ENCODE measurements at places on chromosomes 3 and 15.
A peak's percentile ranks its signal among the peaks of the same experiment; 100 is the strongest.

DNA sequence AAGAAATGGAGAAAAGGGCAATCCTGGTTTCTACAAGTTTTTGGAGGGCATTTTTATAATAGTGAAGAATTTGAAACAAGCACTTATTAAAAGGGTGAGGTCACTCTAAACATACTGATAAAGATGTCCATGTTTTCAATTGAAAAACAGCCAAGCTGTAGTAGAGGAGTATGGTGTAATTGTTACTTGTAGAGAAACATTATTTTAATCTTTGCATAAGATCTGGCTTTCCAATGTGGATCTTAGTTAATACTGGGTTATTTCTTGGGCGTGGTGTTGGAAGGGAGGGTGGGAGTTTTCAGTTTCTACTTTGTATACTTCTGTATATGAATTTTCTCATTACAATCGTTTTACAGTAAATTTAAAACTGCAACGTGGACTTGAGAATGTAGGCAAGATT is 22.8 kb downstream of the MORF4L1 start:
- H3K27ac ChIP-seq, result no peak overlapping the region
- H3K36me3 ChIP-seq, result peaks cover 80% of the 10 kb centered on the region
- no peak overlapping the region for H3K4me3 ChIP-seq
- no peak for DNase-seq
- H3K27me3 ChIP-seq, result no peaks in the 10 kb centered on the region

DNA sequence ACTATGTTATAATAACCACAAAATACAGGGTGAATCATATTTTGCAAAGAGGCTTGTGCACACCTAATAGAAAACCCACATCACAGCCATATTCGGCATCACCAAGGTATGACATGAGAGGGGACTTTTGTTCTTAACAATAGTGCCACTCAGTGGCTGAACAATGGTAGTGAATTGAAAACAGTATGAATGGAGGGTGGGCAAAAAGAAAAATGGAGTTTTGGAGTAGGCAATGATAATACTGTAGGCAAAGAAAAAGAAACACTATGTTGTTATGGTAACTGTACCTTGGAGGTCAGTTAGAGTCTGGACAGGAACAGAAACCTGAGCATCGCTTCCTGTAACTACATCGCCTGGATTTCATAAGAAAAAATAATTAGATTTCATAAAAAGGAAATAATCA is 348.6 kb downstream of the PLCL2 start:
- H3K36me3 ChIP-seq, result 0 out of 3 replicates have a peak, but pooled peaks cover 9% of the 10 kb centered on the region
- no peak overlapping the region for H3K4me3 ChIP-seq
- H3K27me3 ChIP-seq, result no peaks in the 10 kb centered on the region
- H3K4me1 ChIP-seq, result peaks cover 26% of the 10 kb centered on the region

- no peaks in the 10 kb centered on the region for H3K27me3 ChIP-seq
- H3K4me3 ChIP-seq, result no peak overlapping the region
- H3K36me3 ChIP-seq, result no peaks in the 10 kb centered on the region
- no peak overlapping the region for H3K27ac ChIP-seq
Measured at GRCh38 chr15:30038667-30039523, 43.9 kb upstream of the GOLGA8J start.

GRCh38 chr3:37229740-37230139 is 55.4 kb upstream of the LRRFIP2 start:
- no peaks in the 10 kb centered on the region for H3K36me3 ChIP-seq
- peak overlapping the region; percentile 75 for H3K27ac ChIP-seq
- H3K4me3 ChIP-seq, result peak overlapping the region; percentile 17
- no peaks in the 10 kb centered on the region for H3K27me3 ChIP-seq
- DNase-seq, result peak; percentile 72
- H3K4me1 ChIP-seq, result peaks cover 61% of the 10 kb centered on the region

DNA sequence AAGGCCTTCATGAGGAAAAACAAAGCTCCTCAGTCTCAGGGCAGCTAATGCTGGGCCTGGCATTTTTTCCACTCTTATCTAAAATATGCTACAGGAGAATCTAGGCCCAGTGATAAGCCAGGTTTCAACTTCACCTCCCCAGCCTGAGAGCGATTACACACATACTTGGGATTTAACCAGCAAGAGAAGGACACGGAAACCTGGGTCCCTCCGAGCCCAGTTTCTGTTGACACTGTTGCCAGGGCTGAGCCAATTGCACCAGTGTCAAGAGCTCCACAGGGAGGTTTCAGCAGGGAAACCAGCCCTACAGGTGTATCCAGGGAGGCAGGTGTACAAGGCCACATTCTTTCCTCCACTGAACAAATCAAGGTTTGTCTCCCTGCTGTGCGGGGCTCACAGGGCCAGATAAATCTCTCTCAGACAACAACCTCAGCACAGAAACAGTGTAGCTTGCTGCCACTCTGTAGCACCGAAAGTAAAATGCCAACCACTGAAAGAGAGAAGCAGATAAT is 85.4 kb downstream of the MAGI1 start:
- peak overlapping the region; percentile 78 for H3K27ac ChIP-seq
- no peaks in the 10 kb centered on the region for H3K36me3 ChIP-seq
- DNase-seq, result peak; percentile 84
- H3K27me3 ChIP-seq, result no peaks in the 10 kb centered on the region

GRCh38 chr15:90326441-90326840 is 25.6 kb upstream of the ZNF774 start:
- H3K4me1 ChIP-seq, result 0 out of 2 replicates have a peak, but pooled peaks cover 4% of the 10 kb centered on the region
- H3K27me3 ChIP-seq, result no peaks in the 10 kb centered on the region
- no peak for DNase-seq
- H3K4me3 ChIP-seq, result no peak overlapping the region

DNA sequence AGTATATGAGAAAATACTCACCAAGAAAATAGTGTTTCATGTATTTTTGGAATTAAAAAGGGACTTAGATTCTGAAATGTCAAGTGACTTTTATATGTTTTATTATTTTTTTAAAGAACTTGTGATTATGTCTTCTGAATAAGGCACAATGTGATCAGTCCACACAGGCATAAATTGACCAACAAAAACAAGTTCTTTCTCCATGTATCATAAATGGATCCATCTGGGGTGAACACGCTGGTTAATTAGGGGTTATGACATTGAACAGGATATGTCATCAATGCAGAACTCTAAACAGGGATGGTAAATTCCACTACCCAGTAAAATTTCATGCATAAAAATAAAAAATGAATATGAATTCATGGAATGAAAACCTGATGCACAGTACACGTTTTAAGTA is 31.3 kb upstream of the PIK3CA start:
- H3K4me1 ChIP-seq, result no peaks in the 10 kb centered on the region
- DNase-seq, result no peak
- H3K27me3 ChIP-seq, result no peaks in the 10 kb centered on the region
- no peak overlapping the region for H3K4me3 ChIP-seq
- no peak overlapping the region for H3K27ac ChIP-seq

DNA sequence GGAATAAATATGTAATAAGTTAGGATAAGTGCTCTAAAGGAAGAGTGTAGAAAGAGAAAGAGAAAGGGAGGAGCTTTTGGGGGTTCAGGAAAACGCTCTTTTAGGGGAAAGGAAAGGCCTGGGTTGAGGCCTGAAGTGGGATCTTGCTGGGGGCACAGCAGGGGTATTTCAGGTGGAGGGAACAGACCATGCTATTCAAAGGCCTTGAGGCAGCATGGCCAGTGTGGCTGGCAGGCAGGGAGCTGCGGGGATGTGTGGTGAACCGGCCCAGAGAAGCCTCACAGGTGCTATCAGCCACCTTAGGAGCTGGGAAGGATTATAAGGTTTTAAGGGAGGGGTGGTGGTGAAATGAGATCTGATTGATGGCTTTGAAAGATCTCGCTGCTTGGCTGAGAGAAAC is 66.6 kb downstream of the LINGO1 start:
- no peak overlapping the region for H3K4me3 ChIP-seq
- no peak for DNase-seq
- peaks cover 27% of the 10 kb centered on the region for H3K4me1 ChIP-seq
- peaks cover 28% of the 10 kb centered on the region for H3K27me3 ChIP-seq

- no peak for DNase-seq
- no peak overlapping the region for H3K4me3 ChIP-seq
- peaks cover 12% of the 10 kb centered on the region for H3K36me3 ChIP-seq
- H3K4me1 ChIP-seq, result no peaks in the 10 kb centered on the region
- no peaks in the 10 kb centered on the region for H3K27me3 ChIP-seq
- H3K27ac ChIP-seq, result no peak overlapping the region
Measured at GRCh38 chr15:43762824-43763223, 13.9 kb downstream of the ELL3 start.

DNA sequence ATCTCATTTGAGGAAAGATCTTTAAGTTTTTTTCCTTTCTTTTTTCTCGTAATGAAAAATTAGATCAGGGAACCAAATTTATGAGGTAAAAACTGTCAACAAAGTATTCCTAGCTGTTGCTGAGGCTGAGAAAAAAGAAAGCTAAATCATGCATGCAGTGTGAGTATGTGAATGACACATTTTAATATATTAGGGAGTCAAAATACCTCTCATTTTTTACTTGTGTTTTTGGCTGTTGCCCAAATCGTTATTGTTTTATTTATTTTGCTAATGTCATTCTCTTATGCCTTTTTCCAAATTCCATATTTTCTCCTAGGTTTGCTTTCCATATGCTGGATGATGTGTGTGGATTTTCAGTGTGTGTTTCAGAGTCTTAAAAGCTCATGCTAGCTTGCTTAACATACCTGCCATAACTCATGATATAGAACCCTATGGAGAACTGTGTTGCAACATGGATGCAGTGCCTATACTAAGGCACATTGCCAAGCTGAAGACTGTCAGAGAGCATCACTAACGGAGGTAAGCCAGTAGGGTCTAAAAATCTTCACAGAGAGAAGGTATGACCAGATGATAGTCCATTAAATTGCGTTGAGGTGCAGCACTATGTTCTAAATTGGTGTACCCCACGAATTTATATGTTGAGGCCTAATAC is 629.5 kb upstream of the KCNMB2 start:
- H3K4me3 ChIP-seq, result no peak overlapping the region
- no peaks in the 10 kb centered on the region for H3K36me3 ChIP-seq
- no peaks in the 10 kb centered on the region for H3K27me3 ChIP-seq
- no peak for DNase-seq
- no peak overlapping the region for H3K27ac ChIP-seq
- H3K4me1 ChIP-seq, result no peaks in the 10 kb centered on the region

DNA sequence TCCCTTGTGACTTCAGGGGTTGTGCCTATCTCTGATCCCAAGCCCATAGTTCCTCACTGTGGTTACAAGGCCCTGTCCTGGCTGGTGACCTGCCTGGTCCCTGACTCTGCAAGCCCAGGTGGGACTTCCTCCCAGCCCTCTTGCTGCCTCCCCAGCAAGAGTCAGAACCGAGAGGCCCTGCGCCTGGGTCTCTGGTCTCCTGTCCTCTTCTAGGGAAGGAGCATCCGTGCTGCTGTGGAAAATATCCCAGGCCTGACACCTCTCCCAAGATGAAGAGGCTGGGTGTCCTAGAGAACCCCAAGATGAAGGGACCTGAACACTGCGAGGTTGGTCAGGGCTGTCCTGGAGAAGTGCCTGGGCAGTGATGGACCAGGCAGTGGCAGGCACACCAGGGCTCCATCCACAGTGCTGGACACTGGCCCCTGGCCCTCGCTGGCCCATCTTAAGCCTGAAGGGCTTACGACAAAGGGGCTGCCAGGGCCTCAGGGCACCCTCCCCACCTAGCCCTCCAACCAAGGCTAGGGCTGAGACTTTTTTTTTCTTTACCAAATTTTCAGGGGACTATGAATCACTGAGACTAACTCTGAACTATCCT is 32.7 kb downstream of the PTH1R start:
- H3K4me1 ChIP-seq, result peaks cover 10% of the 10 kb centered on the region
- no peak for DNase-seq
- H3K27ac ChIP-seq, result no peak overlapping the region
- H3K27me3 ChIP-seq, result 0 out of 3 replicates have a peak, but pooled peaks cover 19% of the 10 kb centered on the region
- no peak overlapping the region for H3K4me3 ChIP-seq

GRCh38 chr15:44038755-44039191 is 156.3 kb downstream of the FRMD5 start:
- DNase-seq, result peak; percentile 11
- H3K27ac ChIP-seq, result no peak overlapping the region
- no peaks in the 10 kb centered on the region for H3K4me1 ChIP-seq
- no peak overlapping the region for H3K4me3 ChIP-seq
- no peaks in the 10 kb centered on the region for H3K27me3 ChIP-seq
- no peaks in the 10 kb centered on the region for H3K36me3 ChIP-seq

DNA sequence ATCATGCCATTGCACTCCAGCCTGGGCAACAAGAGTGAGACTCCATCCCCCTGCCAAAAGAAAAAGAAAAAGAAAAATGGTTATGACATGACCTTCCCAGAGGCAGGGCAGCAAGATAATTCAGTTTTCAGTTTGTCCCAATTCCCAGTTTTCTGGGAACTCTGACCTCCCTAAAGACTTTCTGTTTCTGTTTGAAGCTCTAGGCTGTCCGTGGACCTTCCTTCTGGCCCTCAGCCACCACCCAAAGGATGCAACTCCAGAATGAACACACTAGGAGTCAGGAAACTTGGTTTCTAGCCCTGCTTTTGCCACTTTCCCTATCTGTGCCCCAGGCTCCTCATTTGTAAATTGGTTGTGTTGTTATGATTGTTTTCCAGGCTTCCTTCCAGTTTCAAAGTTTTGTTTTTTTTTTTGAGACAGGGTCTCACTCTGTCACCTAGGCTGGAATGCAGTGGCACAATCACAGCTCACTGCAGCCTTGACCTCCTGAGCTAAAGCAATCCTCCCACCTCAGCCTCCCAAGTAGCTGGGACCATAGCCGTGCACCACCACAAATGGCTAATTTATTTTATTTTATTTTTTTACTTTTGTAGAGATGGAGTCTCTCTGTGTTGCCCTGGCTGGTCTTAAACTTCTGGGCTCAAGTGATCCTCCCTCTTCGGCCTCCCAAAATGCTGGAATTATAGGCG is 68.6 kb downstream of the CDC25A start:
- H3K27me3 ChIP-seq, result no peaks in the 10 kb centered on the region
- no peaks in the 10 kb centered on the region for H3K36me3 ChIP-seq
- no peak overlapping the region for H3K4me3 ChIP-seq
- H3K27ac ChIP-seq, result no peak overlapping the region
- H3K4me1 ChIP-seq, result peaks cover 38% of the 10 kb centered on the region

DNA sequence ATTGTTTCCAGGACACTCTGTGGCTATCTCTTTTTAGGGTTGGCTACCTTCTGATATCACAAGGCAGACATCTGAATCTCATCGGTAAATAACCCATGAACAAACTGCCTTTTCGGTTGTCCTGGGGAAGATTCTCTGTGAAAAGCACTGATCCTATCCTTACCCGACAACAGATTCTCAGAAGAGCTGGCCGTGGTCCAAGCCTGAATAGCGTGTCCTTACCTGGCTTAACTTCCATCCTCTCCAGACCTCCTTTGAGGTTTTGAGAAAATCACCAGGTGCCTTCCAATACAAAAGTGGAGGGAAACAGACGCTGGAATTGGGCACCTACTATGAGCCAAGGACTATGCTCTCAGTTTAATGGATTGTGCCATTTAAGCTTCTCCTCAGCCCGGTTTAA is 87.4 kb upstream of the ARHGEF3 start:
- peaks cover 9% of the 10 kb centered on the region for H3K4me1 ChIP-seq
- no peak overlapping the region for H3K27ac ChIP-seq
- H3K4me3 ChIP-seq, result no peak overlapping the region
- no peaks in the 10 kb centered on the region for H3K36me3 ChIP-seq
- no peaks in the 10 kb centered on the region for H3K27me3 ChIP-seq

GRCh38 chr3:194781617-194782016 is 95.9 kb downstream of the FAM43A start:
- H3K27me3 ChIP-seq, result peaks cover 2% of the 10 kb centered on the region
- no peak overlapping the region for H3K4me3 ChIP-seq
- H3K4me1 ChIP-seq, result peaks cover 59% of the 10 kb centered on the region
- H3K36me3 ChIP-seq, result no peaks in the 10 kb centered on the region
- H3K27ac ChIP-seq, result no peak overlapping the region
- no peak for DNase-seq
